Spleen (tissue), 13 donors: ENCODE measurements at places on chromosomes 1 and 21. TPM values are rescaled to one million over a fixed set of nuclear protein-coding genes. Genes with fewer than 3 reads are reported as not detected.

- H3K27me3 ChIP-seq, result no peaks in the 10 kb centered on the region
- no peak for DNase-seq
- H3K4me1 ChIP-seq, result no peaks in the 10 kb centered on the region
- no peaks in the 10 kb centered on the region for H3K36me3 ChIP-seq
- no peak overlapping the region for H3K27ac ChIP-seq
Observed at GRCh38 chr1:96367791-96368190, 353.8 kb upstream of the PTBP2 start.

DNA sequence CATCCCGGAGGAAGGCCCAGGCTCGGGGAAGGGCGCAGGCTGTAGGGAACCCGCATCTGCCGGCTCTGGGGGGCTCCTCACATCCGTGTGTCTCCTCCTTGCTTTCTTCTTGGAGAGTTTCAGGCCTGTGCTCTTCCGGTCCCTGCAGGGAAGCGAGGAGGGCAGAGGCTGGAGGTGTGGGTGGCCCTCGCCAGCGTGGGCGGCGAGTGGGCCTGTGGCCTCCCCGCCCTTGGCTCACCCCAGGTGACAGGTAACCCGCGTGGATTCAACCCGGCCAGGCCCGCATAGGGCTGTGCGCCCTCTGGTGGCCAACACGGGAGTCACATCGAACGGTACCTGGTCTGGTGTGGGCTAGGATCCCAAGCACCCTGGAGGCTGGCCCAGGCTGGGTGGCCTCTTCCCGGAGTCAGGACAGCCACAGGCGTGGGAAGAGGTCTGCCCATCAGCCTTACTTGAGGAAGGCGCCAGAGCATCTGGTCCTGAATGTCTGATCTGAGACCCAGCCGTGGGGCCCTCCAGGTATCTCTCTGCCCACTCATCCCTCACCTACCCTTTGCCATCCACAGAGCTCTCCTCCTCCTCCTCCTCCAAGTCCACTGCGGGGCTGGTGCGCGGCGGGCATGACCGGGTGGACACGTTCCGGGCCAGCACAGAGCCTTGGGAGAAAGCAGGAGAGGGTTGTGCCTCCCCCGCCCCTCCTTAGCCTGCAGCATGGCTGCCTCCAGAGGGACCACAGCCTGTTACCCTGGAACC, 9.6 kb upstream of the TNFRSF25 start:
- DNase-seq, result peak; percentile 92
- H3K36me3 ChIP-seq, result peaks cover 17% of the 10 kb centered on the region

DNA sequence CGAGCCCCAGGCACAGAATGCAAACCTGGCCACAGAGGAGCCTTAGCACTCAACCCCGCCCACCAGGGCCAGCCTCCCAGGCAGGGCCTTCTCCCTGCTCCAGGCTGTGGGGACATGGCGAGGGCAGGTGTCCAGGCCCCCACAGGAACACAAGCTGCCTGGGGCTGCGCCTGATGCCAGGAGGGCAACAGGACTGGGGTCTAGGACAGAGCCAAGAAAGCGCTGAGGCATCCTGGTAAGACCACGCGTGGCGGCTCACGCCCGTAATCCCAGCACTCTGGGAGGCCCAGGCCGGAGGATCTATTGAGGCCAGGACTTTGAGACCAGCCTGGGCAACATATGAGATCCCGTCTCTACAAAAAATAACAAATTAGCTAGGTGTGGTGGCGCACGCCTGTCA, 59.1 kb downstream of the MEGF6 start:
- no peaks in the 10 kb centered on the region for H3K4me1 ChIP-seq
- no peak overlapping the region for H3K4me3 ChIP-seq
- no peaks in the 10 kb centered on the region for H3K36me3 ChIP-seq
- no peak overlapping the region for H3K27ac ChIP-seq
- DNase-seq, result no peak

DNA sequence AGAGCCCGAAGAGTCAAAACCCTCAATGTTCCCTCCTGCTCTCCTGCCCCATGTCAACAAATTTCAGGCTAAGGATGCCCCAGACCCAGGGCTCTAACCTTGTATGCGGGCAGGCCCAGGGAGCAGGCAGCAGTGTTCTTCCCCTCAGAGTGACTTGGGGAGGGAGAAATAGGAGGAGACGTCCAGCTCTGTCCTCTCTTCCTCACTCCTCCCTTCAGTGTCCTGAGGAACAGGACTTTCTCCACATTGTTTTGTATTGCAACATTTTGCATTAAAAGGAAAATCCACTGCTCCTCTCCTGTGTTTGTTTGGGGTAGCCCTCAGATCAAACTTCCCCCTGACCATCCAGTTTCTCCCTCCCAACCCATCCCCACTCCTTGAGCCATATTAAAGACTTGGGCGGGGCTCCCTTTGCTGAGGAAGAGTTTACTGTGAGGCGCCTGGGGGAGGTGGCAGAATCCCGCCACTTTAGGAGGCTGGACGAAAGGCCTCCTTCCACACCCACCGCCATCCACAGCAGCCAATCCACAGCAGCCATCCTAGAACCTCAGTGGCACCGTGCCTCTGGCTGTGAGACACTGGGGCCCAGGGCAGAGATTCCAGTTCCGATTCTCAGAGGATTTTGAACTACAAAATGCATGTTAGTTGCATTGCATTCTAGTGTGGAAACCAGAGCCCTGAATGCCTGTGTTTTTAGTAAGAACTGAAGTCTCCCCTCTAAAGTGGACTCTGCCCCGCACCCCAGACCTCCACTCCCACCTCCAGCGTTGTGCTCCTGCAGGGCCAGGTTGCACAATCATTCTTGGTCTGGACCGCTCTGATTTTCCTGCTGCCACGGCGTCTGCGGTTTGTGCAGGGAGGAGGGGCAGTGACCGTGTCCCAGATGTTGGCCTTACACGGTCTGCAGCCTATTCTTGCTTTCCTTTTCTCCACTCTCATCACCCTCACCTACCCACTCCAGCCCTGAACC, 3.0 kb downstream of the OLFML3 start:
- no peak overlapping the region for H3K4me3 ChIP-seq
- peaks cover 31% of the 10 kb centered on the region for H3K4me1 ChIP-seq
- H3K36me3 ChIP-seq, result no peaks in the 10 kb centered on the region
- DNase-seq, result no peak
- no peak overlapping the region for H3K27ac ChIP-seq

DNA sequence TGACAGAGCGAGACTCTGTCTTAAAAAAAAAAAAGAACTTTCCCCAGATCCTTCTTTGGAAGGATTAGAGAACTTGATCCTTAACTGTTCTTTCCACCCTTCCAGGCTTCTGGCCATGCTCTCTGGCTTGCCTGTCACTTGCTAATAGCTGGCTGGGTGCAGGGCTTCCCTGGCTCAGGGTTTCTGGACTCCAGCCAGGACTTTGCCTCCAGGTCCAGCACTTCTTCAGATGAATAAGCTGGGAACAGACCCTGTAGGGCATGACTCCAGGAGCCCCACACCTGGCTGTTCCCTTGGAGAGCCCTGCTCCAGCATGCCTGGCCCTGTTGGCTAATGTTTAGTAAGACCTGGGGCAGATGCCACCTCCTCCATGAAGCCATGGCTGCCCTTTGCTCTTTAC, 3.3 kb upstream of the NT5C1A start:
- peak; percentile 23 for DNase-seq
- H3K4me3 ChIP-seq, result no peak overlapping the region
- peaks cover 39% of the 10 kb centered on the region for H3K27me3 ChIP-seq
- no peak overlapping the region for H3K27ac ChIP-seq
- H3K4me1 ChIP-seq, result peaks cover 8% of the 10 kb centered on the region

- H3K36me3 ChIP-seq, result no peaks in the 10 kb centered on the region
- H3K4me3 ChIP-seq, result no peak overlapping the region
- no peaks in the 10 kb centered on the region for H3K4me1 ChIP-seq
- DNase-seq, result no peak
- no peak overlapping the region for H3K27ac ChIP-seq
Observed at GRCh38 chr1:220239966-220240365, 32.3 kb downstream of the RAB3GAP2 start.

DNA sequence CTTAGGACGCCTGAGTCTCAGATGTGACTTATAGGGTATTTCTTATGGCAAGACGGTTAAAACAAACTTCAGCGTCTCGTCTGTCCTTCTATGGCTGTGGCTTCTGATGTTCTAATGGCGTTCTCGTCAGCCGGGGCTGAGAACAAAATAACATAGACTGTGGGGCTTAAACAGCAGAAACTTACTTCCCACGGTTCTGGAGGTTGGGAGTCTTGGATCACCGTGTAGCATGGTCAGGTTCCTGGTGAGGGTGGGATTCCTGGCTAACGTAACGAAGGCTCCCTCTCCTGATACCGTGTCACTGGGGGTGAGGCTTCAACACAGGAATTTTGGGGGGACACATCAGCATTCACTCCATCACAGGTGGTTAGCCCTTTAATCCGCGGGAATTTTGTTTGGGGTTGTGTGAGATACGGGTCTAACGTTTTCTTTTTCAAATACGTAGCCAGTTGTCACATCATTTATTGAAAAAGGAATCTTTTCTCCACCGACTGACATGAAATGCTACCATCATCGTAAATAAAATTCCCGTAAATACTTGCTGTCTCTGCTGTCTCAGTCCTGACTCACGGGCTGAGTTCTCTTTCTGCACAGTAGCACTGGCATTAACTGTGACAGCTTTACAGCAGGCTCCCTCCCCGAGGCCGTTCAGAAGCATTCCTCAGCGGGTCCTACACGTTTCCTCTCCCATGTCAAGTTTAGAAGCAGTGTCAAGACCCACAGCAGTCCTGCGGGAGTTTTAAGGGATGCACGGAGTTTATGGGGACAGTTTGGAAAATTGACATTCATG, 8.1 kb upstream of the POFUT2 start:
- H3K4me3 ChIP-seq, result no peak overlapping the region
- no peaks in the 10 kb centered on the region for H3K27me3 ChIP-seq
- H3K4me1 ChIP-seq, result peaks cover 66% of the 10 kb centered on the region
- no peak for DNase-seq
- H3K36me3 ChIP-seq, result no peaks in the 10 kb centered on the region

DNA sequence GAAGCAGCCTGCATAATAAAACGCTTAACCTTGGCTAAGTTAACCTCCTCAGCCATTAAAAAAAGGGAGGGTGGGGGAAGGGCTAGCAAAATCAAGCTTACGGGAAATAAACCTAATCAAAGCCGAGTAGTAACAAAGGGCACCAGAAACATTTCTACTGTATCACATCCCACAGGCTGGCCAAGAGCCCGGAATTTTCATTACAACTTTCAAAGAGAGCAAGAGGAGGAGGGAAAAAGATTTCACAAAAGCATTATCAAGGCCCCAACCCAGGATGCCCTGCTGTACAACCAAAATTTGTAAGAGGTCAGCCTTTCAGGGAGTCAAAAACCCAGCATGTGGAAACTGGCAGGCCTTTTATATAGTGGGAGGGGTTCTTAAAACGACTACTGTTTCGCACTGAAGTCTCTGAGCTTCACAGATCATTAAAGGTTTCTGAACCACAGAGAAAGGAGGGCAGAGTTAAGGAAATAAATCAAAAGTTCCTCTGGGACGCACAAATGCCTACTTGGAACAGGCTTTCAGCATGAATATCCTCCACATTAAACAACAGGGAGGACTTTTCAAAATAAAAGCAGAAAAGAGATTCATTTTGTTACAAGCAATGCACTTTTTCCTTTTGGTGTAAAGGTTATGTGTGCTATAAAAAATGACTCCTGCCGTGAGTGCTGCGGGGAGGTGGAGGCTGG, 90.4 kb downstream of the SLC45A1 start:
- H3K4me1 ChIP-seq, result peaks cover 47% of the 10 kb centered on the region
- peaks cover 86% of the 10 kb centered on the region for H3K36me3 ChIP-seq
- no peak for DNase-seq
- H3K4me3 ChIP-seq, result no peak overlapping the region

GRCh38 chr1:98104289-98104688, 183.5 kb upstream of the DPYD start:
- no peaks in the 10 kb centered on the region for H3K36me3 ChIP-seq
- no peak overlapping the region for H3K4me3 ChIP-seq
- H3K27ac ChIP-seq, result no peak overlapping the region
- DNase-seq, result no peak
- no peaks in the 10 kb centered on the region for H3K4me1 ChIP-seq
- H3K27me3 ChIP-seq, result no peaks in the 10 kb centered on the region

DNA sequence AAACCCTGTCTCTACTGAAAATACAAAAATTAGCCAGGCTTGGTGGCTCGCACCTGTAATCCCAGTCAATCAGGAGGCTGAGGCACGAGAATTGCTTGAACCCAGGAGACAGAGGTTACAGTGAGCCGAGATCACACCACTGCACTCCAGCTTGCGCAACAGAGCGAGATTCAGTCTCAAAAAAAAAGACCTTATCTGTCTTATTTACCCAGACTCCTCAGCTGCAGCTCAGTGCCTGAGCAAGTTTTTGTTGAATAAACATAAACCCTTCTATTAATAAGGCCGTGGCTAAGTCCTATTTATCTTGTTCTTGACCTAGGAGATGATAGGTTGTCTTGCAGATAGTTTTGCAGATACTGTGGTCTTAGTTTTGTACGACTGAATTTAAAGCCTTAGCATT, 136.4 kb upstream of the TMEM51 start:
- H3K36me3 ChIP-seq, result no peaks in the 10 kb centered on the region
- H3K4me1 ChIP-seq, result peaks cover 75% of the 10 kb centered on the region
- H3K4me3 ChIP-seq, result no peak overlapping the region
- H3K27ac ChIP-seq, result peak overlapping the region; percentile 84
- DNase-seq, result no peak
- H3K27me3 ChIP-seq, result no peaks in the 10 kb centered on the region

DNA sequence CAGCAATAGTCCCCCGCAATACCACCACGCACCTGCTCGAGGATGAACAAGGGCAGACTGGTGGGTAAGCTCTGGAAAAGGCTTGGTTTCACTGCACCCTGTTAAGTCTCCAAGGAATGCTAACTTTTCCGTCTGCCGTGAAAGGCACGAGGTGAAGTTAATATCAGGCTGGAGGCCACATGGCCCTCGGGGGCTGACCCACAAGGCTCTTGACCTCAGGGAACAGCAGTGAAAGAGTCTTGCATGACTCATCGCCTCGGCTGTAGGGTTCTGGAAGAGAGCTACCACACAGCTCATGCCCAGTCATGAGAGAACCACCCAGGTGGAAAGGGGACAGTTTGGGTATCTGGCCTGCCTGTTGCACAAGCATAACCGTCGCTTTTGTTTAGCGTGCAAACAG, 24.7 kb downstream of the SCCPDH start:
- peaks cover 23% of the 10 kb centered on the region for H3K36me3 ChIP-seq
- no peaks in the 10 kb centered on the region for H3K27me3 ChIP-seq
- no peak overlapping the region for H3K4me3 ChIP-seq
- no peak overlapping the region for H3K27ac ChIP-seq

DNA sequence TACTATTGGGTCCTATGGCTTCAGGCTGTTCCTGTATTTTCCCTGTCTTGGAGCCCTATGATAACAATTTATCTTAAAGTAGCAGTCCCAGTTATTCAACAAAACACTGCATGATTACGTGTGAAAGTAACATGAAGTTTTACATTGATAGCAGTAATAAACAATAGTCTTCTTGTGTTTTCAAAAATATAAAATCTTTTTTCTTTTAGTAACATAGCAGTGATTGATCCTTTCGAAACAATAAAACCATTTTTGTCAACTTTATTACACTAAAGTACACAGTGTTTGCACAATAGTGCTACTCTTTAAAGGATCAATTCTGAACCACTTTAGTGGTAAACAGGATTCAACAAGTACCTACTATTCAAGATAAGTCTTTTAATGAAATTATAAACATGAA, 90.6 kb downstream of the GPATCH2 start:
- no peak overlapping the region for H3K27ac ChIP-seq
- no peaks in the 10 kb centered on the region for H3K4me1 ChIP-seq
- H3K27me3 ChIP-seq, result no peaks in the 10 kb centered on the region
- no peaks in the 10 kb centered on the region for H3K36me3 ChIP-seq

- peaks cover 23% of the 10 kb centered on the region for H3K4me1 ChIP-seq
- DNase-seq, result no peak
- no peak overlapping the region for H3K27ac ChIP-seq
- no peaks in the 10 kb centered on the region for H3K27me3 ChIP-seq
- H3K4me3 ChIP-seq, result no peak overlapping the region
- no peaks in the 10 kb centered on the region for H3K36me3 ChIP-seq
Observed at GRCh38 chr21:46600978-46601377, 3.9 kb downstream of the S100B start.

The FMO3 gene
- total RNA-seq, result not detected

The ILDR2 gene
- 1.4 TPM for total RNA-seq

The ALX3 gene
- not detected for total RNA-seq

The LCE2B gene
- not detected for total RNA-seq

The KRTAP19-3 gene
- not detected for total RNA-seq

The CACNA1E gene
- 2.0 TPM for total RNA-seq
